ENCODE measurements at places on chromosomes 5 and 9.
A peak's percentile ranks its signal among the peaks of the same experiment; 100 is the strongest.

- H3K36me3 ChIP-seq: no peaks in the 10 kb centered on the region
- no peaks in the 10 kb centered on the region for H3K4me1 ChIP-seq
- H3K27ac ChIP-seq: no peak overlapping the region
- H3K27me3 ChIP-seq: no peaks in the 10 kb centered on the region
- DNase-seq: no peak
- no peak overlapping the region for H3K4me3 ChIP-seq
These were observed 345.1 kb upstream of the PTPRD start for GRCh38 chr9:10957878-10958277.

DNA sequence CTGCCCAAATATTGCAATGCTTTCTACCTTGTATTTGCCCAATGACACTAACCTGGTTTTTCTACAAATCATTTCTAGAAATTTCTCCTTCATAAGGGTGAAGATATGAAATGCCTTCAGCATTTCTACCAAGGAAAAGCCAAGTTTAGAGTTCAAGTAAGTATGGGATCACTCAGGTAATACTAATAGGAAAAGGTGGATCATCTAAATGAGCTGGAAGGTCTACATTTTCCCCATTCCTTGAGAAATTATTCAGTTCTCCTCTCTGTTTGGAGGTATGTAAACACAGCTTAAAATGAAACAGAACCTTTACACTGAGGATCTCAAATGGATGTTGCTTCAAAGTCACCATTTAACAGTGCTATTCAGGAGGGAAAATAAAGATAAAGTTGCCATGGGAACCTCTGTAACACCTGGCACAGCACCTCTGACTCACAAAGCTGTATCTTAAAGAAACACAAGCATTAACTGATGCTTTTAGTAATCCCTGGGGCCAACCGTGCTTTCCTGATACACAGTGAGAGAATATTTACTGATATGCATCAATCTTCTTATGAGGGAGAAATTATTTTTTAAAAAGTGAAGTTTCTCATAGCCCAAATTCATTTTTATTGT is 161.3 kb downstream of the DRD1 start:
- H3K27ac ChIP-seq: no peak overlapping the region
- H3K36me3 ChIP-seq: no peaks in the 10 kb centered on the region
- no peak for DNase-seq

DNA sequence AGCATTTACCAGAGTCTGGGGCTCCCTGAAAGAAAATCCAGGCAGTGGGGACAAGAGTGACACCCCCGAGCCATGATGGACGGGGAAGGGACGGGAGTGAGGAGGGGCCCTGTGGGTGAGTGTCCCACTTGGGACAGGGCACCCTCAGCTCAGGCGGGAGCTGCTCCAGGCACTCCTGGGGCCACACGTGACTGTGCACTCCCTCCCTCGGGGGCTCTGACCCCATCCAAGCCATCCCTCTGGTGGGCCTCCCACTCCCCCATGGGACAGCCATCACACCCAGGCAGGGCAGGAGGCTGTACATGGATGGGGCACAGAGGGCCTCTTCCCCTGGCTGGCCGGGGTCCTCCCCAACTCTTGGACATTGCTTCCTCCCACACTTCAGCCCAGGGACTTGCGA is 3.0 kb upstream of the CARD9 start:
- peaks cover 5% of the 10 kb centered on the region for H3K4me1 ChIP-seq
- H3K36me3 ChIP-seq: no peaks in the 10 kb centered on the region
- H3K4me3 ChIP-seq: no peak overlapping the region
- H3K27me3 ChIP-seq: no peaks in the 10 kb centered on the region
- no peak for DNase-seq

DNA sequence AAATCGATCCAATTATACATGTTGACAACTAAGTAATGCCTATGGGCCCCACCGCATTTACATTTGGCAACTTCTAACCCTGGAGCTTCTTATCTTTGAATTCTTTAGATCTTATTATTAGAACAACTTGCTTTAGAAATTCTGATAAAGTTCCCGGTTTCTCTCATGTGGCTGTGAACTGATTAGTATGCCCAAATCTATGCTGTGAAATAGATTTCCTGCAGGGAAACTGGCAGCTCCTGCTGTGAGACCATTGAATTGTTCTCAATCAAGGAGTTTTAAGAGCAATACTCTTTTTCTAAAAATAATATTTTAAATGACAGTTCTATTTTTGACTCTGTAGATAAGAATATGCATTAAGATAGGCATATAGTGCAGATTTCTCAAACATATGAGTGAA is 177.5 kb downstream of the GABRB2 start:
- DNase-seq: no peak
- no peaks in the 10 kb centered on the region for H3K27me3 ChIP-seq
- no peaks in the 10 kb centered on the region for H3K4me1 ChIP-seq
- no peak overlapping the region for H3K27ac ChIP-seq
- no peaks in the 10 kb centered on the region for H3K36me3 ChIP-seq

GRCh38 chr5:3542158-3542557 is 53.5 kb upstream of the IRX1 start:
- H3K4me3 ChIP-seq: no peak overlapping the region
- no peak overlapping the region for H3K27ac ChIP-seq
- no peaks in the 10 kb centered on the region for H3K36me3 ChIP-seq
- no peak for DNase-seq
- H3K4me1 ChIP-seq: no peaks in the 10 kb centered on the region
- no peaks in the 10 kb centered on the region for H3K27me3 ChIP-seq

- no peak for DNase-seq
- H3K4me1 ChIP-seq: no peaks in the 10 kb centered on the region
- H3K4me3 ChIP-seq: no peak overlapping the region
- H3K27ac ChIP-seq: no peak overlapping the region
These were observed 398.9 kb downstream of the PLK2 start for GRCh38 chr5:58060996-58061395.

- no peak overlapping the region for H3K4me3 ChIP-seq
- no peak overlapping the region for H3K27ac ChIP-seq
- DNase-seq: no peak
- no peaks in the 10 kb centered on the region for H3K36me3 ChIP-seq
- H3K27me3 ChIP-seq: no peaks in the 10 kb centered on the region
- peaks cover 10% of the 10 kb centered on the region for H3K4me1 ChIP-seq
These were observed 151.6 kb downstream of the SLIT3 start for GRCh38 chr5:169149317-169149716.

GRCh38 chr5:129616517-129616916 is 131.4 kb upstream of the MINAR2 start:
- no peaks in the 10 kb centered on the region for H3K4me1 ChIP-seq
- H3K36me3 ChIP-seq: no peaks in the 10 kb centered on the region
- no peak for DNase-seq
- no peak overlapping the region for H3K4me3 ChIP-seq
- no peak overlapping the region for H3K27ac ChIP-seq

DNA sequence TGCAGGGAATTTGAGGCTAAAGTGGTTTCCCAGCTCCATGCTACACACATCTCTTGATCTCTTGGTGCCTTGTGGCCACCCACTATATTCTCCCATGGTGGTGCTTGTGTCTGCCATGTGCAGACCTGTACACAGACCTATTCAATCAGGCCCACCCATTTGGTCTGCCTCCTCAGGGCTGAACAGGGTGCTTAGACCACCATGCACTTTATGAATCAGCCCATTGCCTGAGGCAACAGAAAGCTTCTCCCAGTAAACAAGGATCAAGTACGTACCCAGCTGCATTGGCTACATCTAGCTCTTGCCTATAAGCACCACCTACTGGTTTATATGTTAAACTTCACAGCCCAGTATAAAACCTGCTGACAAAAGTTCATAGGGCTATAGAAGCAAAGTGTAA is 664.3 kb upstream of the EDIL3 start:
- H3K27me3 ChIP-seq: no peaks in the 10 kb centered on the region
- no peak for DNase-seq
- H3K27ac ChIP-seq: no peak overlapping the region
- H3K4me1 ChIP-seq: no peaks in the 10 kb centered on the region
- H3K36me3 ChIP-seq: no peaks in the 10 kb centered on the region

GRCh38 chr5:102815540-102816332 is 60.6 kb downstream of the PAM start:
- H3K4me1 ChIP-seq: peaks cover 22% of the 10 kb centered on the region
- no peak for DNase-seq
- no peak overlapping the region for H3K4me3 ChIP-seq

DNA sequence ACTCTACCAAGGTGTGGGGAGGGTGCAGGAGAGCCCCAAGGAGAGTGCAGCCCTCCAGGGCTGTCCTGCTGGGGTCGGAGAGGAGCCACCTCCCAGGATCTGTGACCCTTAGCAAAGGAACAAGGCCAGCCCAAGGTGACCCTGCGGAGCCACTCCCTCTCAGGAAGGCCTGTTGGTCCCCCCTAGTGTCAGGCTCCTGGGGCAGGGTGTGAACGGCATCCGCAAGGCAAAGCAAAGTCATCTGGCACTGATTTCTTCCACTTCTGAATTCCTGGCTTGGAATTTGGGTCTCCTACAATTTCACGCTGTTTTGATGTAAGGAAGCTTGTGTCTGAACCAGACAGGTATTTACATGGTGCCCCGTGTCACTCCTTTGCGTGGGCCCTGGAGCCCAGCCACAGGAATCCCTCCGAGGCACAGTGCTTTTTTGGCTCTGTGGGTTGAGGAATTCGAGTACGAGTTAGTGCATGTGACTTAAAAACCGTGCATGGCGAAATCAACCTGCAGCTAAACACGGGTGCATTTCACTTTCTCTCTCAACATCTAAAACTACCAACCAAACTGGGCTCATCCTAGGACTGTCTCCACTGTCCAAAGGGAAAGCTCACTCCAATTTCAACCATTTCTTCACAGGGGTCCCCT is 24.5 kb upstream of the GFPT2 start:
- H3K27me3 ChIP-seq: no peaks in the 10 kb centered on the region
- H3K36me3 ChIP-seq: no peaks in the 10 kb centered on the region
- H3K4me3 ChIP-seq: no peak overlapping the region
- H3K27ac ChIP-seq: no peak overlapping the region
- no peaks in the 10 kb centered on the region for H3K4me1 ChIP-seq

DNA sequence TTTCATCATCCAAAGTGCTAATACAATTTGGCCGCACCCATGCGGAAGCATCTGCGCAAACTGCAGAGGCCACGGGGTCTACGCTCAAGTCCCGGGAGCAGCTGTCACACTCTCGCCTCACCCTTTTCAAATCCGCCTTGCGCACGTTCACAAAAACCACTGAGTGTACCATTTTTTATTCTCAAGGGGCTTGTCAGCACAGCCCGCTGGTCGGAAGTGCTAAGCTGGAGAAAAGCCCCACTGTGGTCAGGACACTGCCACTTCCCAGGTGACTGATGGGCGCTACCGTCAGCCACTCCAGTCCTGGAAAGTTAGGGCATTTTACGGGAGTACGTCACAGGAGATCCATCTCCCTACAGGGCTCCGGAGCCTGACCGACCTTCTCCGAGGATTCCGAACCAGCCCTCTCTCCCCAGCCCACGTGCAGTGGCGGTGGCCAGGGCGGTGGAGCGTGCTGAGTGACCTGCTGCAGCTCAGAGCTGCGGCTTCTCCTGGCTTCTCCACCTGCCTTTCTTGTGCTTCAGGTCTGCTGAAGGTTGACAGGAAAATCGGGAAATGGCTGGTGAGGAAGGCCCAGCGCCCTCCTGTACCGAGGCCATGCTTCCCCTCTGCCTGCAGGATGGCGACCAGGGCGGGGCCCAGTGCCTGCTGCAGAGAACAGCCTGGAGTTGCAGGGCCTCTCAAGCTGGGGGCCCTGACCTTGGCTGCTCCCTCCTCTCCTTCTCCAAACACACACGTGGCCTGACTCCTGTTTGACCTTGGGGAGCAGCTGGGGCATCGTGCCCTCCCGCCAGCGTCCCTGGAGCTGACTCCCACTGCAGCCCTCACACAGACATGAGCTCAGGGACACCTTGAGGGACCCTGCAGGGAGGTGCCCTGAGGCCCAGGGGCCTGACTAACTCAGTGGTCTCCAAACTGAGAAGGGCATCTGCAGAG is 14.3 kb downstream of the RASGEF1C start:
- H3K27me3 ChIP-seq: no peaks in the 10 kb centered on the region
- no peaks in the 10 kb centered on the region for H3K36me3 ChIP-seq
- H3K4me3 ChIP-seq: no peak overlapping the region
- DNase-seq: no peak
- no peaks in the 10 kb centered on the region for H3K4me1 ChIP-seq
- H3K27ac ChIP-seq: no peak overlapping the region

GRCh38 chr5:88792144-88792840 is 90.7 kb downstream of the MEF2C start:
- H3K4me3 ChIP-seq: no peak overlapping the region
- DNase-seq: no peak
- no peaks in the 10 kb centered on the region for H3K36me3 ChIP-seq
- no peak overlapping the region for H3K27ac ChIP-seq
- H3K27me3 ChIP-seq: no peaks in the 10 kb centered on the region

GRCh38 chr5:170011751-170012150 is 31.5 kb upstream of the INSYN2B start:
- no peaks in the 10 kb centered on the region for H3K4me1 ChIP-seq
- H3K27me3 ChIP-seq: no peaks in the 10 kb centered on the region
- no peak overlapping the region for H3K27ac ChIP-seq
- no peak overlapping the region for H3K4me3 ChIP-seq
- no peak for DNase-seq

GRCh38 chr5:74118071-74118470 is 492.1 kb downstream of the ARHGEF28 start:
- no peak overlapping the region for H3K4me3 ChIP-seq
- H3K27me3 ChIP-seq: no peaks in the 10 kb centered on the region
- H3K4me1 ChIP-seq: no peaks in the 10 kb centered on the region
- no peaks in the 10 kb centered on the region for H3K36me3 ChIP-seq

DNA sequence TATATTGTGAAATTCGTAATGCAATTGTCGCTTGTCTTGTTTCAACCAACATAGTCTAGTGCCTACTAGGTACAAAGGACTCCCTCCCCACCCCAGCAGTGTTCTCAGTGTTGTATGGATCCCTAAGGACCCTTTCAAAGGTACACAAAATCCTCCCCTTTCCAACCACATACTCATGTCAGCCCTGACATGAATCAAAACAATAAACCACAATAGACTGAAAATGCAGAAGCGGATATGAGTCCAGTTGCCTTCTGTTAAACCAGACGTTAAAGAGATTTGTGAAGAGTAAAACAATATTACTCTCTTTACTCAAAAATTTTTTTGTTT is 82.4 kb upstream of the IFNK start:
- peaks cover 14% of the 10 kb centered on the region for H3K4me1 ChIP-seq
- H3K4me3 ChIP-seq: no peak overlapping the region
- peak overlapping the region; percentile 72 for H3K27ac ChIP-seq
- no peak for DNase-seq
- H3K27me3 ChIP-seq: no peaks in the 10 kb centered on the region
- no peaks in the 10 kb centered on the region for H3K36me3 ChIP-seq

DNA sequence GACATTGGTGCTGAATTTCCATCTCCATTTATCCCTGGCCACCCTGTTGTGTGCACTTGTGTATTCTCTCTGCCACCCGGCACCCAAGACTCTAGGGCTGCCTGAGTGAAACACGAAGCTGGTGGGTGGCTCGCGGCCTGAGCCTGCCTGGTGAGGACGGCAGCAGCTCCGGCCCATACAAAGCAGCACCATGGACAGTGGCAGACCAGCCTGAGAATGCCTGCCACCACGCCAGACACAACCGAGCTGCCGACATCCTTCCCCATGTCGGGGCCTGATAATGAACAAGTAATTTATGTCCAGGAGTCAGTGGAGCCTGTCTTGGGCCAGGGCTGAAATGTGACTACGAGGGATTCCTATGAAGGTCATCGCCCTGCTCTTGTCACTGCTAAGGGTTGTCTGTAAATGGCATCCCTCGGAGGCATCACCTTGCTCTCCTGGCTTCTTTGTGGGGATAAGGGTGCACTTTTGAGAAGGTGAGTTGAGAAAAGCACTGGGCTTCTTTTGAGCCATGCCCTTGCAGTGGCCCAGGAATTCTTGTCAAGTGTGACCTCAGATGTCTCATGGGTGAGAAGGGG is 175.7 kb downstream of the MELK start:
- H3K4me1 ChIP-seq: no peaks in the 10 kb centered on the region
- no peak for DNase-seq
- no peaks in the 10 kb centered on the region for H3K36me3 ChIP-seq
- H3K4me3 ChIP-seq: no peak overlapping the region

- DNase-seq: no peak
- H3K4me3 ChIP-seq: no peak overlapping the region
- H3K4me1 ChIP-seq: peaks cover 6% of the 10 kb centered on the region
- H3K36me3 ChIP-seq: no peaks in the 10 kb centered on the region
These were observed 6.3 kb downstream of the CLPTM1L start for GRCh38 chr5:1338506-1339070.

Data from transverse colon (tissue), 4 donors.